NCI-H2171 (cell line): ENCODE measurements at places on chromosomes 12 and 14.

GRCh38 chr12:91817517-91817916, 328.1 kb downstream of the BTG1 start:
- no peak for DNase-seq

DNA sequence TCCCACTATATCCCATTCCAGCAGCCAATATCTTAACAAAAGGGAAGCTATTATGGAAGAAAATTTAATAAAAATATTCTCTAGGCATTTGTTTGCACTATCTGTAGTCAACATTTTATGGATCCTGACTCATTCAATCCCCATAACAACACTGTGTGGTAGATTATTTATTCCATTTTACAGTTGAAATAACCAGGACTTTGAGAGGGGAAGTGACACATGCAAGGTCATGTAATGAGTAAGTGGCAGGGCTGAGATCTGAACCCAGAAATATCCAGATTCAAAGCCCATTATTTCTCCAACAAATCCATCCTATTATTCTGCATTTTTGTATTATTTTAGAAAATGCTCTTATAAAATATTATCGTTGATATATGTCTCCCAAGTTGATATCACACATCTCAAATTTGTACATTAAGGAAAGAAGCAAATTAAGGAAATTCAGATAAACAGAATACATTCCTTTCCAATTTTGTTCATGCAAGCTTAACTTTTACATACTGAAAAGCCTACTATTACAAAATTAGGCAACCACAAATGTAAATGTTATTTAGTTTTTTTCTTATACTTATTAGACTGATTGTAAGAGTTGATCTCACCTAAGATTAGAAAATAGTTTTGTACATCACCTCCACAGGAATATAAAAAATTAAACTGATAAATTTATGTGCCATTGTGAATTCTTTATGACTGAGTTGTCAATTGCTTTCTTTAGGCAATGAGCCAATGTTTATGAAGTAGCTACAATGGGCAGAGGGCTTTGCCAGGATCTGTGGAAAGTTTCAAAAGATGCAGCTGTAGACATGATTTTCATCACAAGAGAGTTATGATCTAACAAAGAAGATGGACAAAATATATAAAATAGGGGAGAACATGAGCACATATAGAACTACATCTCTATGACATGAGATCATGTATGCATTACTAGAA, 55.1 kb upstream of the E2F7 start:
- DNase-seq, result no peak

DNA sequence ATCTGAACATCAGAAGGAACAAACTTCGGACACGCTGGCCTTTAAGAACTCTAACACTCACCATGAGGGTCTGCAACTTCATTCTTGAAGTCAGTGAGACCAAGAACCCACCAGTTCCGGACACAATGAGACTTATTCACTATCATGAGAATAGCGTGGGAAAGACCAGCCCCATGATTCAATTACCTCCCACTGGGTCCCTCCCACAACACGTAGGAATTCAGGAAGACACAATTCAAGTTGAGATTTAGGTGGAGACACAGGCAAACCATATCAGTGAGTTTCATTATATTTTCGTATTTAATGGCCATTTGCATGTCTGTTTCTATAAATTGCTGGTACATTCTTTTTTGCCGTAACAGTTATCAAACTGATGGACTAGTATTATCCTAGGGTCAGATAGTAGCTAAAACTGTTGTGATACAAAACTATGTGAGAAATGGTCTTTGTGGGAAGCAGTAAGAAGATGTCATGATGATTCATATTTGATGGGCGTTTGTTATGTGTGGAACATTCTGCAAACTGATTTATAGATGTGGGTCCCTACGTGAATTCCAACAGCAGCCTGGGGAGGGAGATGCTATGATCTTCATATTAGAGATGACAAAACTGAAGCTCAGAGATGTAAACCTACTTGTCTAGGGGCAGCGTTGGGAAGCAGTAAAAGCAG, 282.4 kb upstream of the TMEM132C start:
- no peak for DNase-seq

- no peak for DNase-seq
Measured at GRCh38 chr12:104281636-104282035, 21.9 kb upstream of the EID3 start.

GRCh38 chr12:87376722-87377121, 652.5 kb downstream of the C12orf50 start:
- no peak for DNase-seq

DNA sequence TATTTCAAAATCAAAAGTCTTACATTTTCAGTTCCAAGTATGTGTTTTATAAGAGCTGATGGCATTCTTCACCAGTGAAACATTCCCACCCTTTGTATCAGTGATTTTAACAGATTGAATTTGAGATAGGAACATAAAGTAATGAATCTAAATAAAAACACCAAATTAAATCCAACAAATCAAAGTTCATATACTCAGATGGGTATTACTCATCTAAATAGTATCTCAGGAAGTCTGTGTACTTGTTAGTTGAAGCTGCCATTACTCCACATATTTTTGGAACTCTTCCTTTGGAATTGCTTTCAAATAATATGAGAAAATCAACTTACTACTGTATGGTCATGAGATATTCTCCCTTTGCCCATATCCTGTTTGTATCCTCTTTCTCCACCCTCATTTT, 89.1 kb downstream of the MIA2 start:
- DNase-seq, result no peak

DNA sequence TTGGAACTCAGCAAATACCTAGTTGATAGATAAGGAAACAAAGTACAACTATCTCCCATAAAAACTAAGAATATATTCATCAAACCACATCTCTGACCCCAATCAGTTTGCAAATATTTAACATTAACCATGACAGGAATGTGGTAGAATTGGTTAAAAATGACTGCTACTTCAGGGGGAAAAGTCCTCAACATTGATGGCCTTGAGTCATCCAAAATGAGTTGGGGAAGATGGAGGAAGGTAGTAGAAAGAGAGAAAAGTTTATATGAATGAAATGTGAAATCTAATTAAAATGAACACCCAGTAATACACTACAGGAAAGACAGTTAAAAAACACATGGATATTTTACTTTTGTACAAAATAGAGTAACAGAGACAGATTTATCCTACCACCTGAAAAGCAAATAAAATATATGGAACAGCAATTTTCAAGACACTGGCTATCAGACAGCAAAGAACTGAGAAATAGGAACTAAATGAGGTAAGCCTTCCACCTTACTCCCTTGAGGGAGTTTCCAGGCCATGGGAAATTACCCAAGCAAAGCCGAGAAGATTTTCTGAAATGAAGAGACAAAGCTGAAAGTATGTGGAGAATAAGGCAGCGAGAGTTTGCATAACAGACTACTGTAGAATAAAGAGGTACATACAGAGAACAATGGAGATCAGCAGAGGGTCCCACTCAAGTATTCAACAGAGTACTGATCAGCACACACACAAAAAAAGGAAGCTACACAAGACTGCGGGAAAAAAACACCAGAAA, 49.6 kb downstream of the TC2N start:
- no peak for DNase-seq

DNA sequence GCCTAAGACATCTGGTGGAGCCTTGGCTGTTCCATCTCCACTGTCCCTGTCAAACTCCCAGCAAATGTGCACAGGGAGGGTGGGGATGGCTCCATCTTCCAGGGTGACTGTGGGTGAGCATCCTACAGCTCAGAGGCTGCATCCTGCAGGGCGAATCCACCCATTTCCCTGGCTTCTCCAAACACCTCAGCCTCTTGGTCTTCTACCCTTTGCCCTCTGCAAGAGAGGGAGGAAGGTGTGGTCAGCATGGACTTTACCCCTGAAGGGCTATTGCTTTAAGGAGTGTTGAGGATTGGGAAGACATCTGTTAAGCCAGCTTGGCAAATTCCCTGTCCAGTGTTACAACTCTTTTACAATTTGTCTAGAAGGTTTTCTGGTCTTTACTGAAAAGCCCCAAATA, 23.1 kb upstream of the DGLUCY start:
- DNase-seq, result no peak

GRCh38 chr12:4034921-4035320, 161.7 kb upstream of the PARP11 start:
- no peak for DNase-seq
